Suppressor macrophage (primary cell): ENCODE measurements at places on chromosomes 5 and 9.
A peak's percentile ranks its signal among the peaks of the same experiment; 100 is the strongest.

GRCh38 chr5:104494083-104494482 is 931.5 kb upstream of the NUDT12 start:
- no peak for DNase-seq

DNA sequence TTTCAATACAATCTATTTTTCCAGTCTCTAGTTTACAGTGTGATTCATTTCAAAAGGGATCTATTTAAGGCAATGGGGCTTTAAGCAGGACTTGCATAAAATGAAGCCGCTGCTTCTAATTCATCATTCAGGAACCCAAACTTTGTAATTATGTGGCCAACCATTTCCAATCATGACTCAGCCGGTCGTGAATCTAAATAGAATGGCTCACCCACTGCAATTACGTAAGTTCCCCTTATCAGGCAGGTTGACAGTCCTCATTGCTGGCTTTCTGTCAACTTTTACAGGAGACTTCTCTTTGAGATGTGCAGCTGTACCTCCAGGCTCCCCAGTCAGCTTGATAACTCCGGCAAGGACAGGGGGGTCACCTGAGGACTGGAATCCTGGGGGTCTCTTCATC is 152.8 kb upstream of the DAP start:
- DNase-seq = peak; percentile 91

DNA sequence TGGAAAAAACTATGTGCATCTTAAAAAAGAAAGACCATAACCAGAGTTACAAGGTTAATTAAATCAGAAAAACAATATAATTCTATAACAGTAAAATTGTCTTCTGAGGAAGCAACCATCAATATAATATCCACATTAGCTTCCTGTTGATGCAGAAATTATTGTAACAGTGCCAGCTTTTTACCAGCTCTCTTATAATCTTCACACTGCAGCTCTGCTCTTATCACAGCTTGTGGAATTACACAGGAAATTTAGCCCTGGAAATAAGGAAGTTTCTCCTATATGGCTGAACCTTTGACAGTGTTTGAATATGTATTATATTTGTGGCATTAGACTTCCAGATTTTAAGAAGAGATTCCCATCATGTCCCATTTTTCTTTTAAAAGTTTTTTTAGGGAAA is 49.1 kb upstream of the TEK start:
- DNase-seq = no peak

GRCh38 chr5:134136771-134137170 is 22.3 kb downstream of the TCF7 start:
- no peak for DNase-seq

GRCh38 chr5:43309637-43310036 is 3.6 kb downstream of the HMGCS1 start:
- DNase-seq = peak; percentile 17

DNA sequence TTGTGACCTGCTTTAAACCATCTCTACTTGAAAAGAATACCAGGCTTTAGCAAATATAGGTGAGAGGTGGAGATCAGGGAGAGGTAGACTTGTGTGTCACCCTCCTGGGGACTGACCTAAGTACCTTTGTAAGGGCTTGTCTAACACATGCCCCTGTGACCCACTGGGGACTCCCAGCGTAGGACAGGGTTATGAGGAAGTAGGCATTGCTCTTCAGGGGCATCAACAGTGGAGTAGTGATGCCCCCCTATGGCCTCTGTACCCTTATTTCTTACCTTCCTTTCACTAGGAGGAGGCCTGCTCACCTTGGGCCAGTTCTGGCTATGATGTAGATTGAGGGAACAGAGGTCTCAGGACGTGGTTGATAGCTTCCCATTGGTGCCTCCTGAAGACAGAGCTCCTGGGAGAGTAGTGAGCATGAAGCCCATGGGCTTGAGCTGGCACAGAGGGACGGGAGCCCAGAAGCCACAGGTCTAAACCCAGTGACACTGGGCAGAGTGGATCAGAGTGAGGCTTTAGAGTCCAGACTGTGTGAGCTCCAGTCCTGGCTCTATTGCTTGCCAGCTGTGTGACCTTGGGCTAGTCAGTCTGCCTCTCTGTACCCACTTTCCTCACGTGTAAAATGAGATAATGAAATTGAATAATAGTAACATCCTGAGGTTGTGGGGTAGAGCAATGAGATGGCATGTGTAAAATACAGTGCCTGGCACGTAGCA is 191.7 kb downstream of the AOPEP start:
- DNase-seq = no peak

DNA sequence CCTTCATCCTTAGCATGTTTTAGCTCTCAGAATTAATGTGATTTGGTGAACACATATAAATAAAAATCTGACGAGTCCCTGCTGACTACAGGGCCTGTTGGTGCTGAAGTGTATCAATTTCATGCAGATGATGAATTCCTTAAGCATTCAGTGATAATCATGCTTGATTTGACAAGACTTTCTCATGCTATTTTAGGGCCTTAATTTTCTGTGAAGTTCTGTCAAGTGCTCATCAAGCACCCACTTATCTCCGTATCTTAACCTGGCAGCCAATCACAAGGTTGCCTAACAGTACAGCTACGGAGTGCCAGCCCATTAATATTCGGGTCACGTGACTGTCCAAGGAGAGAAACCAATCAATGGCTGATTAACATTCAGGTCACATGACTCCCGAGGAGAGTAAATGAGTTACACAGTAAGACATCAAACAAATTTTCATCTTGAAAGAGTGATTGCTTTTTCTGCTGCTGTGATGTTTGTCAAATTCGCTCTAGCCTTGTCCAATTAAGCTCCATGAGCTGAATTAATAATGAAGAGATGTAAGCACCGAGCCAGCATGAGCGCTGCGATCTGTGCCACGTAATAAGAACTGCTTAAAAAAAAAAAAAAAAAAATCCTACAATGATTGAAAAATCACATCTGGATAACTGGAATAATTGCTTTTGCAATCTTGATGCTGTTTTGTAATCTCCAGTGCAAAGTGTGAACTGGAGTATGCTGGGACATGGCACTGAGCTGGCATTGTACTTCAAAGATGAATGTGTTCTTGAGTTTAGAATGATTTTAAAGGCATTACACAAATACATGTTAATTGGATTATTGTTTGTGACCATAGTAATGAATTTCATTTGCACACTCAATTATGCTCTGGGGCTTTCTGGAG is 104.3 kb upstream of the SPATA31D4 start:
- no peak for DNase-seq

- DNase-seq = no peak
Observed at GRCh38 chr5:135174315-135175096, 140.5 kb upstream of the PITX1 start.

- peak; percentile 38 for DNase-seq
Observed at GRCh38 chr5:50958852-50959457, 292.5 kb downstream of the PARP8 start.
